ENCODE measurements at places on chromosomes 13 and 19. TPM values are rescaled to one million over a fixed set of nuclear protein-coding genes. Genes with fewer than 3 reads are reported as not detected.

Gene OLFM2
- total RNA-seq = 2.0 TPM

Gene EFNA2
- not detected for total RNA-seq

Gene ZGLP1
- 0.33 TPM for total RNA-seq

Gene UPF3A
- total RNA-seq = 28.7 TPM

Gene KLK7
- not detected for total RNA-seq

Gene ZNF227
- total RNA-seq = 14.5 TPM

Gene PODNL1
- total RNA-seq = under 0.01 TPM

Gene GPR18
- not detected for total RNA-seq

Gene OVOL3
- total RNA-seq = not detected

Gene ZNF607
- 3.1 TPM for total RNA-seq

Gene LRRC63
- total RNA-seq = 1.5 TPM

Gene TRIM28
- total RNA-seq = 365 TPM

Gene KLK15
- not detected for total RNA-seq

Gene CEACAM4
- total RNA-seq = not detected

Gene SPACA4
- not detected for total RNA-seq

Gene BST2
- total RNA-seq = 226 TPM

Gene SOX1
- total RNA-seq = 0.33 TPM

Gene SPINT2
- not detected for total RNA-seq

Gene CGB3
- total RNA-seq = not detected

Gene ZNF709
- 2.1 TPM for total RNA-seq

Gene ZNF234
- total RNA-seq = 10.7 TPM

Gene LDLR
- total RNA-seq = 270 TPM

Gene BCAM
- total RNA-seq = 5.5 TPM

Gene CACNG7
- total RNA-seq = not detected

Gene VSTM2B
- 0.93 TPM for total RNA-seq

Gene LYL1
- total RNA-seq = 7.0 TPM

Gene NCCRP1
- total RNA-seq = 0.31 TPM

Gene ZNF667
- total RNA-seq = 7.3 TPM

Gene AP1M2
- total RNA-seq = not detected

Gene PEX11G
- 5.1 TPM for total RNA-seq

Gene OR7A5
- total RNA-seq = 0.73 TPM

Gene PTPRH
- total RNA-seq = 6.6 TPM

Gene FPR2
- not detected for total RNA-seq

Gene CCDC169
- 3.7 TPM for total RNA-seq

Gene NANOS3
- not detected for total RNA-seq

Gene MEF2B
- 1.00 TPM for total RNA-seq

Gene BRME1
- total RNA-seq = 1.00 TPM

Gene STRN4
- total RNA-seq = 74.5 TPM

Gene GFY
- total RNA-seq = not detected

Gene OR7D2
- not detected for total RNA-seq

Gene CEACAM1
- 6.2 TPM for total RNA-seq

Gene ZNF792
- total RNA-seq = 5.5 TPM

Gene IGFL4
- total RNA-seq = 0.69 TPM

Gene RRAS
- total RNA-seq = 8.6 TPM

Gene CATSPERD
- not detected for total RNA-seq

Gene LRFN3
- 6.5 TPM for total RNA-seq

Gene NKG7
- total RNA-seq = not detected

Gene CAMSAP3
- not detected for total RNA-seq

Gene PRDX2
- 244 TPM for total RNA-seq

Gene PNMA8A
- total RNA-seq = 11.6 TPM

Gene CERS1
- total RNA-seq = 5.9 TPM

Gene CYP2S1
- total RNA-seq = not detected

Gene INAFM1
- total RNA-seq = 0.69 TPM

Gene RNF113B
- total RNA-seq = not detected

Gene FCAR
- not detected for total RNA-seq

Gene ARHGAP33
- 4.7 TPM for total RNA-seq

Gene CD79A
- total RNA-seq = not detected

Gene GARIN5B
- total RNA-seq = not detected

Data from melanocyte of skin (primary cell).